ENCODE measurements at places on chromosomes 4 and X.

- DNase-seq: no peak
These were observed 6.4 kb downstream of the LRPAP1 start for GRCh38 chr4:3525532-3526430.

DNA sequence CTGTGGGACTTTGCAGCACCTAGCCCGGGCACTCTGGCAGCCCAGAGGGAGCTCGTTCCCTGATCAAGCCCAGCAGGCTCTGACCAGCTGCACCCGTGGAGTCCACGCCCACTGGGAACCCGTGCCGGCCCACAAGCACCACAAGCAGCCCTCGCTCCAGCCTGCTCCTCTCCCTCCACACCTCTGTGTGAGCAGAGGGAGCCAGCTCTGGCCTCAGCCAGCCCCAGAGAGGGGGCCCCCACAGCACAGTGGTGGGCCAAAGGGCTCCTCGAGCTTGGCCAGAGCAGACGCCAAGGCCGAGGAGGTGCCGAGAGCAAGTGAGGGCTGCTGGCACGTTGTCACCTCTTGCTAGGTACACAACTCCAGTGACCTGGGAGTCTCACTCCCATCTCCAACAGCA is 5.1 kb upstream of the UGT2A1 start:
- no peak for DNase-seq

DNA sequence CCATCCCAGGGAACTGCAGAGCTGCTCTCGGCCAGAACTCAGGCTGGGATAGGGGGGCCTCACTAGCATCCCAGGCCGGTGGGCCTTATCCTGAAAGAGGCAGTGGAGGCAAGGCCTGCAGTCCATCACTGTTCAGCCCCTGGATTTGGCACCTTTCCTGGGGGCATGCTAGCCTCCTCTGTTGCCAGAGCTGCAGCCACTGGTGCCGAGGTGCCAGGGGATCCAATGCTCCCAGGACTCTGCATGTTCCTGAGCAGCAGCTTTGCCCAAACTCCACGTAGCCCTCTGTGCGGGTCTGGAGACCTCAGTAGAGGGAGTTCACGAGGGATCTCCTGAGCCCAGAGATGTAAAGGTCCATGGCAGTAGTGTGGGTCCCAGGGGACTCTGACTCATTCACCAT is 551.7 kb upstream of the AMOT start:
- no peak for DNase-seq

DNA sequence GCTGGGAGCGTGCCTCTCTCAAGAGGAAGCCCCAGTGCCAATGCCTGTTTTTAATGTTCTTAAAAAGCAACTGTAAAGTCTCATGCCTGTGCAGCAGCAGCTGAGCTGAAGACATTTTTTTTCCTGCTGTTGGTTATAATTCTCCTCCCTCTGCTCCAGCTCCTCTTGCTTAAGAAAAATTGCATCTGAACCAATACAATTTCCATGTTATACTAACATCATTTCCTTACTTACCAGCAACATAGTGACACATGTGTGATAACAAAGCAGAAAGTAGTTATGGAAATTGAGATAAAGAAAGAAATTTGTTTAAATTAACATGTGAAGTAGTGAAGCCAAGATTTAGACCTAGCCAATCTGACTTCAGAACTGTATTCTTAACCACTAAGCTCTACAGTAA is 101.4 kb downstream of the TBC1D19 start:
- no peak for DNase-seq

DNA sequence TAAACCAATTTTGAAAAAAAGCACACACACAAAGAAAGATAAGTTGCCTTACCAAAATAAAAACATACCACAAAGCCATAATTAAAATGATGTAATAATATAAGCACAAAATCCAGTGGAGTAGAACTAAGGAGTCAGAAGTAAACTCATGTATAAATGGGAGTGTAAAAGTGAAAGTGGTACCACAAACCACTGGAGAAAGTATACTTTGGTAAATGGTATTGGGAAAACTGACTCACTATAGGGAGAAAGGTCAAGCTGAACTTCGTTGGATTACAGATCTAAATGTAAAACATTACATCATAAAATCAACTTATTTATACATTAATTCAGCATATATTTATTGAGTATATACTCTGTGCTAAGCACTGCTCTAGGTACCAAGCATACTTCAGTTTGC is 46.3 kb upstream of the HHIP start:
- no peak for DNase-seq

GRCh38 chr4:16457944-16458343 is 231.7 kb upstream of the TAPT1 start:
- no peak for DNase-seq

DNA sequence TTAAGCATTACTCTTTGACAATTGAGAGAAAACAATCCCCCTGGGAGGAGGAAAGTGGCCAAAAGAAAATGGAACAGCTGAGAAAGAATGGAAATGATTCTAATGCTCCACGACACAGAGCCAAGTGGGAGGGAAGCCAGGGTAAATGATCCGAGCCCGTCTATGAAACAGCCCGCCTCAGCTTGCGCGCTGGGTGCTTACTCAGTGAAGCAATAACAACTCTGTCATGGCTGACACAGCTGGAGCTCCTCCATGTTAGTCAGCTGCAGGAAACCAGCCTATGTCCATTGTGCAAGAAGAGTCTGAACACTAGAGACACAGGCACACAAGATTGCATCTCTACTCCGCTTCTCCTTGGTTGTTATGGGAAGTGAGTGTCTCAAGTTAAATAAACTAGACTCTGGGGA is 19.3 kb downstream of the NOA1 start:
- no peak for DNase-seq

DNA sequence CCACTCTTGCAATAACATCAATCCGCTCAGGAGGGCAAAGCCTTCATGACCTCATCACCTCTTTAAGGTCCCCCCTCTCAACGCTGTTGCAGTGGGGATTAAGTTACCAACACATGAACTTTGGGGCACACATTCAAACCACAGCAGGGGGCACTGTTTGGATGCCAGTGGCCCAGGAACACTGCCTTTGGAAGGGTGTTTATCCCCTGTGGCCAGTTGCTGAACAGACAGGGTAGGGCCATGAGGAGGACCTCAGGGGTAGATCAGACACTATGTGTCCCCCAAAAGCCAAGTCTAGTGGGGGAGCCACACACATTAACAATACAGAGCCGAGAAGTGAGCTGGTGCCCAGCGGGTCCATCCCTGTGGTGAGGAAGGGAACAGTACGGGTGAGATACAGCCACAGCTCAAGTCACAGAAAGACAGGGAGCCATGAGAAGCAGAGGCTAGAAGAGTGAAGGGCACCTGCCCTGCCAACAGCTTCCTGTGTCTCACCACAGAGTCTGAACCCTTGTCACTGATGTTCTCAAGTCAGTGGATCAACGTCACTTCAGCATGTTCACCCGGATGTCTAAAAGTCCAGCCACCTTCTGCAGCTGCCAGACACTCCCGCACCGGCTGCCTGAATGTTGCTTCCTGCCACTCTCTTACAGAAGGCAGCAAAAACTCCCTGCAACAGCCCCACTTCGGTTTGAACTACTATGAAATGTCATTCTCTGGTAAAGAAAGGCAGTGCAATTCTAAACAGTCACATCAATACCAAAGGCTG is 19.9 kb upstream of the MXD4 start:
- peak; percentile 72 for DNase-seq

- no peak for DNase-seq
These were observed 55.8 kb downstream of the FRMPD3 start for GRCh38 chrX:107505223-107505622.

GRCh38 chr4:178349601-178350000 is 907.4 kb upstream of the AGA start:
- no peak for DNase-seq

GRCh38 chrX:142891046-142891445 is 134.7 kb upstream of the SPANXN4 start:
- no peak for DNase-seq

- no peak for DNase-seq
These were observed 1.3 kb downstream of the SMARCAD1 start for GRCh38 chr4:94208918-94209317.

- DNase-seq: no peak
These were observed 507.2 kb downstream of the GRXCR1 start for GRCh38 chr4:43399726-43400125.

GRCh38 chr4:184232202-184232601 is 14.5 kb upstream of the ENPP6 start:
- DNase-seq: no peak

DNA sequence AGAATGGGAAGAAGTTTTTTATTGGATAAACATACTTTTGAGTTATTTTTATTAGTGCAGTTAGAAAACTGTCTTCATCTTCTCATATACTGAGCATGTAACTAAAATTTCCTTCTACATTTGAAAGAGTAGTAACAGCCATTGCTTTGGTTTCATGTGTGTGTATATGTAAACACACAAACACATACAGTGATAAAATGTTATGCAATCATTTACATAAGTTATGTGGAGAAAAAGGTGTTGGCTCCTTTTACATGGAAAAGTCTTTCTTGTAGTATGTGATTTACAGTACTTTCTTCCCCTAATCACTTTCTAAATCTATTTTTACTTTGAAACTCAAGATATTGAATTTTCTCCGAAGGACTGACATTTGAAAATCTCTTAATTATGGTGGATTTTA is 194.3 kb upstream of the PACRGL start:
- no peak for DNase-seq

GRCh38 chr4:160375772-160376452 is 1273.0 kb downstream of the RAPGEF2 start:
- no peak for DNase-seq

GRCh38 chr4:85369703-85370380 is 105.1 kb upstream of the ARHGAP24 start:
- no peak for DNase-seq

DNA sequence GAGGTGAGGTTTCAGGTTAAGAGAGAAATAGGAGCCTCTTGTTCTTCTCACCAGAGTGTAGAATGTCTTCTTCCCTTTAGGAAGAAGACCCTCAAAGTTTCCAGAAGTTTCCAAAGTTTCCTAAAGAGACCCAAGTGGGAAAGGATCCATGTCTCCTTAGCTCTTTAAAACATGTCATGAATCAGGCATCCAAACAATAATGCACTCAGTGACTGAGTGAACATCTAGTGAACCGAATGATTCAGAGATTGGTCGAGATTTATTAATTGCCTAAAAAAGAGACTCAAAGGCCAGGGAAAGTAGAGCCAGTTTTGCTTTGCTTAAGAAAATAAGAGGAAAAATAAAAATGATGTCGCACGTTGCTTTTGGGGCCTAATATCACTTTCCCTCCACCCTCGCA is 29.4 kb downstream of the FGF5 start:
- DNase-seq: no peak

GRCh38 chrX:120604361-120604782 is 471 bp downstream of the MCTS1 start:
- no peak for DNase-seq

- DNase-seq: no peak
These were observed 35.5 kb downstream of the F8 start for GRCh38 chrX:154986826-154987575.

GRCh38 chrX:39613482-39613995 is 484.2 kb downstream of the BCOR start:
- DNase-seq: no peak

- DNase-seq: no peak
These were observed 121.0 kb upstream of the MYOZ2 start for GRCh38 chr4:119014658-119015057.

DNA sequence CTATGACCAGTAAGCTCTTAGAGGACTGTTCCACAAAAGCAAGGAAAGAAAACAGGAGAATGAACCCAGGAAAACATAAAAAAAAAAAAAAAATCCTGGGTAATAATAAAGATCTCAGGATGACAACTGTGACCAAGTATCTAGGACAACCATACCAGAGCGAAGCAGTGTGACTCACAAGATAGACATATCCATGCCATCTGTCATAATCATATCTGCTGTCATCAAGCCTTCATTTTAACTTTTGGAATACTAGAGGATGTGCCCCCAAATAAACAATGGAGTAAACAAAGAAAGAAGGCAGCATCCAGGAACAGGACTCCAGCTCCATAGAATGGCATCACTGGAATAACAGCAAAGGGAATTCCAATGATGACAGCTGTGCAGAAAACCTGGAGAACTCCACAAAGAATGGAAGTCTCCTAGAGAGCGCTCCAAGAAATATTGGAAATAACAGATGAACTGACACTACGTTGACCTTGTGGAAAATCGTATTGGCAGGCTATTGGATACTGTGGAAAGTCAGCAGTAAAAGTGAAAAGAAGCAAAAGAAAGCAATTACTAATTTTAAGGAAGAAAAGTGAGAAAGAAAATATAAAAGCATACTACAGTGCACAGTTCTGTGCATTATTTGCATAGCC is 35.3 kb downstream of the HPGDS start:
- no peak for DNase-seq

- no peak for DNase-seq
These were observed 5.9 kb downstream of the APOO start for GRCh38 chrX:23901805-23902204.

- no peak for DNase-seq
These were observed 409.1 kb upstream of the TEX13C start for GRCh38 chrX:124910611-124911010.

DNA sequence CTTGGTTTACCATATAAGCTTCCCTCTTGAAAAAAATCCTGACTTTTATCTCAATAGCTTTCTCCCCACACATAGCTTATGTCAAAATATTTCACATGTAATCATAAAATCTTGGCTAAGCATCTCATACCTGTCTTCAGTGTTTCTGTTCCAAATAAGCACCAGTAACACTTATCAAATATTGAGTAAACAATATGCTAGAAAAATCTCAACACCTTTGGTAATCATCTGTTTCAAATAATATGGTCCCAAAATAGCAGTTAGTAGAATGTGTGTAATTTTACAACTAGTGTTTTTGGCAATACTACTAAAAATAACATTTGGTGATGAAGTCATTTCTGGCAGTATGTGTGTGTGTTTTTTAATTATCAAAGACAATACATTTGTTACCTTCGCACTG is 2138.2 kb downstream of the PCDH7 start:
- no peak for DNase-seq

GRCh38 chrX:133607419-133608348 is 192.4 kb upstream of the GPC4 start:
- DNase-seq: no peak

GRCh38 chrX:42247241-42247640 is 323.9 kb upstream of the CASK start:
- no peak for DNase-seq

DNA sequence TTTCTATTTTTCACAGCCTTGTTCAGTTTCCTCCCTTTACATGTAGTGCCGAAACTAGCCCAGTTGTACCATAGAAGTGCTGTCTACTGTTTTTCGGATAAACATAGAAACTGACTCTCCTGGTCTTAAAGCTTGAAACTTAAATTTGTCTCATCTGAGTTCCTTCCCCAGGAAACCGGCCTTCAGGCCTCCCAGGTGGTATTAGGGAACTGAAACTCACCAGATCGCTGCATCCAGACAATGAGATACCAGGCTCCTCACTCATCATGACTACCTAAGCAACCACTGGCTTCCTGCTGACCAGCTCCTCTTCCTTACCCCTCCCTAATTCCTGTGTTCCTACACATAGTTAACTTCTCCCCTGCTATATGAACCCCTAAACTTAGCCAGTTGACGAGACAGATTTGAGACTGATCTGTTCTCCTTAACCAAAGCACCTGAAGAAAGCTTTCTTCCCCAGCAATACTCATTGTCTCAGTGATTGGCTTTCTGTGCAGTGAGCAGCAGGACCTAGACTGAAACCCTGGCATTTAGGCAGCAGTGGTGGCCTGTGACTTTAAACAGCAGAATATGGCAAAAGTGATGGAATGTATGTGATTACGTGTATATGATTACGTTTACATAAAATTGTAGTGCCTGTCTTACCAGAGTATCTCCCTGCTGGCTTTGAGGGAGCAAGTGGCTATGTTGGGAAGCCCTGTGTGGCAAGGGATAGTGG is 959.1 kb upstream of the LCORL start:
- DNase-seq: no peak

GRCh38 chr4:130814896-130815295 is 1718.9 kb downstream of the C4orf33 start:
- no peak for DNase-seq

Data from stimulated activated CD8-positive, alpha-beta memory T cell treated with anti-CD3 and anti-CD28 coated beads, Interleukin-2, amount 100 ng/mL, for 1 hour (primary cell).